ENCODE measurements at places on chromosomes 5 and 9. TPM values are rescaled to one million over a fixed set of nuclear protein-coding genes. Genes with fewer than 3 reads are reported as not detected.

C5orf58 gene
- total RNA-seq = not detected

FPGS gene
- total RNA-seq = 75.0 TPM

GLRX gene
- 120 TPM for total RNA-seq

RANBP3L gene
- not detected for total RNA-seq

ADRB2 gene
- 1.3 TPM for total RNA-seq

PRR16 gene
- total RNA-seq = 9.3 TPM

TAS2R1 gene
- not detected for total RNA-seq

FOXI1 gene
- not detected for total RNA-seq

CA9 gene
- total RNA-seq = 2.3 TPM

SMIM33 gene
- total RNA-seq = not detected

CTXN3 gene
- total RNA-seq = not detected

TSLP gene
- total RNA-seq = 5.7 TPM

SPINK13 gene
- total RNA-seq = not detected

DOCK8 gene
- total RNA-seq = 0.44 TPM

CAVIN4 gene
- 1.2 TPM for total RNA-seq

SLC34A1 gene
- not detected for total RNA-seq

WNT8A gene
- total RNA-seq = not detected

SLC6A18 gene
- not detected for total RNA-seq

GRIA1 gene
- total RNA-seq = 0.50 TPM

IRX1 gene
- total RNA-seq = not detected

C1QTNF3 gene
- 0.99 TPM for total RNA-seq

SHB gene
- 35.2 TPM for total RNA-seq

All from smooth muscle cell of trachea (primary cell).